Forelimb muscle (tissue), 1 donor: ENCODE measurements at places on chromosomes 3 and 15.

- DNase-seq: peak; percentile 67
Observed at GRCh38 chr3:109631897-109632296, 294.6 kb upstream of the DPPA4 start.

DNA sequence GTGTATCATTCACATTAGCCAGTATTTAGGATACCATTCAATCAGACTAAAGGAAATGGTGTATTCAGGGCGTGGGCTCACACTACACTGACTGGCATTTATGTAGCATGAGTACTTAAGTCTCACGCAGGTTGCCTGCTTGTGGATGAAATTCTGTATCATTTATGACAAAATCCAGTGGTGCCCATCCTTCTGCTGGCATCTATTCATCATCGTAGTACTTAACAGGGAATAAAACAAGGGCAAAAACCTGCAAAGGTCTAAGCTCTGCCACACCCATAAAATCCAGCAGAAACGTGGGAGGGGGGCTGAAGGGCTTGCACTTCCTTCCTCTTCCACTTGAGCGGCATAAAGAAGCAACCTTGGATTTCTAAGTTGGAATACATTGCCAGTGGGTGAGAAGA, 2.7 kb downstream of the GAP43 start:
- no peak for DNase-seq

GRCh38 chr15:48182749-48183148, 4.7 kb upstream of the MYEF2 start:
- no peak for DNase-seq

GRCh38 chr3:127173516-127174166, 19.3 kb upstream of the PRR23E start:
- no peak for DNase-seq

- no peak for DNase-seq
Observed at GRCh38 chr15:63997715-63998442, 48.4 kb downstream of the DAPK2 start.

- DNase-seq: no peak
Observed at GRCh38 chr3:123424321-123424998, 24.4 kb downstream of the ADCY5 start.

GRCh38 chr3:20235796-20236195, 49.8 kb upstream of the SGO1 start:
- no peak for DNase-seq

DNA sequence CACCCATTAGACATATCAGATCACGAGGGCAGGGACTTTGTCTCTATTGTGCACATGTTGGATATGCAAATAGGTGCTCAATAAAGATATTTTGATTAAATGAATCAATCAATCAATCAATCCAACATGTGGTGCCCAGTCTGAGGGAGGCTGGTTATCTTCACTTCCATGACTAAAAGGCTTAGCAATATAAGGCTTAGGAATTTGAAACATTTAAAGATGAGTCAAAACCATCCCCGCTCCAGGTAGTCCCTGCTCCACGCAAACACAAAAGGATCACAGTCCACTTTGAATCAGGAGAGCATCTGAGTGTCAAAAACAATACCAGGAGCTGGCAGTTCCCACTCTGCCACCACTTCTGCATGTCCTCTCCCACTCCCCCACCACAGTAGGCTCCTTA, 25.8 kb upstream of the PRICKLE2 start:
- DNase-seq: no peak

DNA sequence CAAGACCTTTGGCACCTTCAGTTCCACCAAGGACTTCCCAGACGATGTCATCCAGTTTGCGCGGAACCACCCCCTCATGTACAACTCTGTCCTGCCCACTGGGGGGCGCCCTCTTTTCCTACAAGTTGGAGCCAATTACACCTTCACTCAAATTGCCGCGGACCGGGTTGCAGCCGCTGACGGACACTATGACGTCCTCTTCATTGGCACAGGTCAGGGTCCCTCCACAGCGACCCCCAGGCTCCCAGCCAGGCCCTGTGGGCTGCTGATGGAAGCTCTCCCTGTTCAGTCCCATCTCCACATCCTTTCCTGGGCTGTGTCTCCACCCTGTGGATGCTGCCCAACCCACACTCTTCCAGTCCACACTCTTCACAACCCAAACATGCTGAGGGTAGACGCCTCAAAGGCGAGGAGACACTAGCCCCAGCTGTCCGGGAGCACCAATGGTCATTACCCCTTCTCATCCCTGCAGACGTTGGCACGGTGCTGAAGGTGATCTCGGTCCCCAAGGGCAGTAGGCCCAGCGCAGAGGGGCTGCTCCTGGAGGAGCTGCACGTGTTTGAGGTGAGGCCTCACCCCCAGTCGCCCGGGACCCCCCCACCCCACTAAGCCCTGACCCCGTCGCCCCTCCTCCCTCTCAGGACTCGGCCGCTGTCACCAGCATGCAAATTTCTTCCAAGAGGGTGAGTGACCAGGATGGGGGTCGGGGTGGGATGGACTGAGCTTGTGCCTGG, 4.3 kb upstream of the LSMEM2 start:
- DNase-seq: no peak

DNA sequence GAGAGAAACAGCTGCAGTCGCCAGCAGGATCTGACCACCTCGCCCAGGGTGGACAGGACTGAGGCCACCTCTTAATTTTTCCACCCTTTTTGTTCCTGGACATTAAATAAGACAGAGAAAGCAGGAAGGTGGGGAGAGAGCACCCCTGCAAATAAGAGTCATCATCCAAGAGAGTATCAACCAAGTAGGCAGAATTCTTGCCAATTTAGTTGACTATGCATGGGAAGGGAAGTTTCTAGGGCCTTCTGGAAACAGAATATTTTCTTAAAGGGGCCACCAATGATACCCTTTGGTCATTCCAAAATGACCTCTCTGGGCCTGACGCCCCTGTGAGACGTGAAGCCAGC, 136.2 kb downstream of the TJP1 start:
- DNase-seq: no peak

- DNase-seq: no peak
Observed at GRCh38 chr3:115330430-115330829, 183.3 kb upstream of the ZBTB20 start.

- DNase-seq: peak; percentile 59
Observed at GRCh38 chr3:168121184-168122017, 25.7 kb upstream of the GOLIM4 start.

GRCh38 chr3:143832433-143832832, 15.8 kb downstream of the SLC9A9 start:
- no peak for DNase-seq

DNA sequence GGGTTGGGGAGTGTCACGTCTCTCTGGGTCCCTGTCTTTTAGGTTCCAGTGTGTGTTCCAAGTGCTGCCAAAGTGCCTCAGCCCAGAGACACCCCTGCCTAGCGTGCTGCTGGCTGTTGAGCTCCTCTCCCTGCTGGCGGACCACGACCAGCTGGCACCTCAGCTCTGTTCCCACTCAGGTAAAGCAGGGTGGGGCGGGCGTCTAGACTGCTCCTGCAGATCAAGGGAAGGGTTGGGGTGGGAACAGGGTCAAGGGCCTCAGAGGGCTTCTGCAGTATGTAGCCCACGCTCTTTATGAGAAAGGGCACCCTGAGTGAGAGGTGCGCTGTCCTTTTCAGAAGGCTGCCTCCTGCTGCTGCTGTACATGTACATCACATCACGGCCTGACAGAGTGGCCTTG, 17.2 kb downstream of the ATRIP start:
- no peak for DNase-seq

DNA sequence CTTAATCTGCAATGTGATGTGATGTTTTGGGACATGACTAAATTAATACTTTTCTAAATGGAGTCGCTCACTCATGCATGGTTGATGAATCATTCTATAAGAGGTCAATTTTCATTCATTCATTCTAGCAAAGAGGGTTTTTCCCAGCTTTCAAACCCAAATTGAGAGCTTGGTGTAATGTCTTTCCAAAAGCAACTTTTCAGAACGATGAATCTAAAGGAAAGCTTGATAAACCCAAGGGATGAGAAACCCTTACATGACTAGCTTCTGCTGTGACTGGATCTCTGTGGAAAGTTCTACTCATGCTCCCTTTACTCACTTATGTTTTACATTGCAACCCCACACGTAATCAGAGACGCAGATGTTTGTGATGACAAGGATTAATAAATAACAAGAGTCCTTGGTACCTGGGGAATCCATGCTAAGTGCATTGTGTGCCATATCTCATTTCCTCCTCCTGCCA, 47.7 kb downstream of the PDZRN3 start:
- no peak for DNase-seq

DNA sequence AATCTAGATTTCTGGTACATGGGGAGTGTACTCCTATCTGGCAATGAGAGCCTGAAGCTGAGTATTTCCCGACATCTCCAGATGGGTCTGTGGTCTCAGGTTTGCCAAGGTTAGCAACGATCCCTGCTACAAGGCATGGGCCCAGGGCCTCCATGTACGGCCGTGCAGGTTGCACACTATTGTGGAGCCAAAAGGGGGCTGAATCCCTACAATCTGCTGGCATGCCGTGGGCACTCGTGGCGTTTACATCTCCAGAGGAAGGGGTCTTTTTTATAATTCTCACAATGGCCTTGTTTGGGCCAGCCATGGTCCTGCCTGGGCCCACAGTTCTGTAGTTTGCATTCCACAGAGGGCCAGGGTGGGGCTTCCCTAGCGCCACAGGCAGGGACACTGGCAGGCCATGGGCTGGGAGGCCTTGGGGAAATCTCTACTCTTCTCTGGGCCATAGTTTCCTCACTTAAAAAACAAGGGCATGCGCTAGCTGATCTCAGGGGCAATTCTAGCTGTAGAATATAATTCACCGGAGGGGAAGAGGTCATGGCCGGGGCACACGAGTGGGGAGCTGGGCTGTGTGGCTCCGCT, 68.9 kb upstream of the TLE3 start:
- no peak for DNase-seq

DNA sequence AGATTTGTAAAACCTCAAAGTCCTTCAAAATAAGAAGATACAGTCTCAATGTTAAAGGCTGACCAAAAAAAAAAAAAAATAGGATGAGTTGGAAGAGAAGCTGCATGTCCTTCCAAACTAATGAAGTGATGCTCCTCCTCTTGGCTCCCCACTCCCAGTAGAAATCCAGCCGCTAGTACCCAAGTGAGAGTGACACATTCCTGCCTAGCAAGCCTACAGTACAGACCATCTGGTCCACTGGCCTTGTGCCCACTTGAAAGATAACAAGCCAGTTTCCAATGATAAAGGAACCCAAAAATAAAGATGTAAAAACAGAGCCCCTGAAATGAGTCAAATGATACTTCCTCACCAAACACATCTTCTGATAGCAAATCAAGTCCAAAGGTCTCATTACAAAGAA, 258.7 kb upstream of the NSMCE3 start:
- DNase-seq: no peak

DNA sequence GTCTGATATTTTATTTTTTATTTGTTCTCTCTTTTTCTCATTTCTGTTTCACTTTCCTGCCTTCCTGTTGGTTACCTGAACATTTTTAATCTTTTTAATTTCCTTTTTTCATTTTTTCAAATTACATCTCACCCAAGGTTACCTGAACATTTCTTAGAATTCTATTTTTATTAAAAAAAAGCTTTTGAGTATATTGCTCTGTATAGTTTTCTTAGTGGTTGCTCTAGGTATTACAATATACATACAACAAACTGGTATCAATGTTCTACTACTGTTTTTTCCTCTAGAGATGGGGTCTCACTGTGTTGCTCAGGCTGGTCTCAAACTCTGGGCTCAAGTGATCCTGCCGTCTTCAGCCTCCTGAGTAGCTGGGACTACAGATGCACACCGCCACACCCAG, 79.4 kb downstream of the DHX30 start:
- DNase-seq: no peak

DNA sequence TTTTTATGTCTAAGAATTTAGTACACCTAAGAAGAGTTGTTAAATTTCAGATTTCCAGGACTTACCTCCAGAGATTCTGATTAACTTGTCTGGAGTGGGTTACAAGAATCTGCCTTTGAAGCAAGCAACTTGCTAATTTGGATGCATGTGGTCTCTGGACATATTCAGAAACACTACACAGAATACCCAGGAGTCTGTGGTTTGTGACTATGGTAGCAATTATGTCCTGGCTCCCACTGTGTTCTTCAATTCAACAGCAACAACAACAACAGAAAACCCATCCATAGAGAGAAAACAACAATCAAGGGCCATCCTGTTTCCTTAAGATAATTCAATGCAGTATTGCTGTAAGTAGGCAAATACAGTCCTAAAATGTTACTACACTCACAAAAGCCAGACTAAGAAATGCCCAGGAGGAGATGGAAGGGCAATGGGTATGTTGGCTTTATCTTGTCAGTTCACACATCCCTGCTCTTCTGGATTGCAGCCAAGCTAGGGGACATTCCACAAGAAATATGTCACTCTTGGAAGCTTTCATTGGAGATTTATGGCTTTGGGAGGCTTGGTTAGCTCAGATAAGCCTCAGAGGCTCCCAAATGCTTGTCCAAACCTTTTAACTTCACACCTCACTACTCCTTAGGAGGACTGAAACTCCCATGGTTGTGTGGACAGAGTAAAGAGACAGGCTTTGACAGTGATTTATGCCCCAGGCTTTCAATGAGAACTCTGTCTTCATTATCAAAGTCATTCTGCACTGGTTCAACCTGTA, 99.4 kb upstream of the MRPL3 start:
- DNase-seq: no peak

DNA sequence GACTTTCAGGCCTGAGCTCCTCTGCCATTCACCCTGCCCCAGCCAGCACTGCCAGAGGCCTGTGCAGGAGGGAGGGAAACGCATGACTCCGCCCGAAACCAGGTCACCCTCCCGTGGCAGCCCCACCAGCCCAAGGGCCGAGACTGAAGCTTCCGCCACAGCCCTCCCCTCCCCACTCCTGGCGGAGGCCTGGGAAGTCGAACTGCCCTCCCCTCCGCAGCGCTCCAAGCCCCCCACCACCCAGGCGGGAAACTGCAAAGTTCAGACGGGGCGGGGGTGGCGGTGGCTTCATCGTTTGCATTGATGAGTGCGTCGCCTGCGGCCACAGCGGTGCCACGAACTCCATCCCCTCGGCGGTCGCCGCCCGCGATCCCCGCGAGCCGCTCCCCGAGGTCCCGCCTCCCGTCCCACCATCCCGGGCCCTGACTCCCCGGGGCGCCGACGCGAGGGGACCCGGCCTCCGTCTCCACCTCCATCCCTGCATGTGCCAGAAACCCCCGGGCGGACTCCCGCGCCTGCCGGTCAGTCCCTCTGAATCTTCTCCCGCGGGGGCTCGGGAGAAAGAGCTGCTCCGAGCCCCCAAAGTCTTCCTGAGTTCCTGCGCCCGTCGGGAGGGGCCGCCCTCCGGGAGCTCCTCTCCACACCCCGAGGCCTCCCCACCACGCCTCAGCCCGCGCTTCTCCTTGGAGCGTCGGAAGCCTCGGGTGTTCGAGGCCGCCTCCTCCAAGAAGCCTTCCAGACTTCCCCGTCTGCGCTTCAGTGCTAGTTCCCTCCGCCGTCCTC, 698 bp downstream of the MELTF start:
- DNase-seq: no peak

- DNase-seq: no peak
Observed at GRCh38 chr15:65389226-65389625, 11.4 kb upstream of the IGDCC3 start.

DNA sequence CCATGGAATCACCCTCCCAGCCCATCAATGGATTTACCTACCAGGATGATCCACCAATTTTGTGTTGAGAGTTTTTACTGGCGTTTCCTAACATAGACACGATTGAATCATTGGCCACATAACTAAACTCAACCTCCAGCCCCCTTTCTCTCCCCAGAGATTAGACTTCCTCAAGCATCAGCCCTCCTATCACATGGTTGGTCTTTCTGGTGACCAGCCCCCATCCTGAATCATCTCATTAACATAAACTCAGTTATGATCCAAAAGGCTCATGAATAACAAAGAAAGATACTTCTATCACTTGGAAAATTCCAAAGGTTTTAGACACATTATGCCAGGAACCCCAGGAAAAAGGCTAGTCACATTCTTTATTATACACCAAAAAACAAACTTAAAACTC, 21.2 kb downstream of the PRKAR2A start:
- DNase-seq: no peak
